ENCODE measurements at places on chromosomes 1 and 21.

GRCh38 chr1:67830928-67831830, 2.1 kb downstream of the GNG12 start:
- DNase-seq = no peak

GRCh38 chr21:24895885-24896734, 711.2 kb downstream of the MRPL39 start:
- no peak for DNase-seq

GRCh38 chr1:29830383-29830782, 594.1 kb downstream of the PTPRU start:
- DNase-seq = no peak

DNA sequence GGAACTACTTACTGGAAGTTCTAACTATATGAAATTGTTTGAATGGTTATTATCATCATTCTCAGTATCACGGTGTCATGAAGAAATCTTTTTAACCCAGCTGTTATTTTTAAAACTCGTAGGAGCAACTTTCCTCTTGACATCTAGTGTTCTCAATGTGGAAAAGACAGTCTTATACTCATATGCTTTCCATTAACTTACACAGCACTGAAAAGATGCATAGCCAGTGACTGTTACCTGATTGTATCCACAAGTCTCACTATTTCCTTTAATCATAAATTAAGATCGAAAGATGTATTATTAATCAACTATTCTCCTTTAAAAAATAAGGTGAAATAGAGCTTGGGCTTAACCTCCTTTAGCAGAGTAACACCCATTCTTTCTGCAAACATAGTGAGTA, 59.7 kb upstream of the TNFSF4 start:
- DNase-seq = no peak

DNA sequence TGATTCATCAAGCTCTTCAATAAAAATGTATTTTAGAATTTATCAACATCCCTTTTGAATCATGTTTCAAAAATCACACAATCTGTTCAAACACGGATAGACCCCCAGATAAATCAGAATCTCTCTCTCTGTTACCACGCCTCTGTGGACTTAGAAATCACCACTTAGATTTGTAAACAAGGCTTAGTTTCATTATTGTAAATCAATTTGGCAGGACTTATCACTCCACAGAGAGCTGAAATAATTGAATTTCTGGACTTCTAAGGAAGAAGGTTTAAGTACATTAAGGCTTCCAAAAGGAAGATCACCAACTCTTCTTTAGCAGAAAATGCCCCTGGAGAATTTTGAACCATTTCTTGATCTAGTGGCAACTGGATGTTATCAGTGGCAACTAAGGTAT, 100.4 kb downstream of the APP start:
- DNase-seq = no peak

GRCh38 chr1:109712321-109712864, 342 bp downstream of the GSTM5 start:
- no peak for DNase-seq

GRCh38 chr21:26052057-26052456, 118.5 kb downstream of the APP start:
- no peak for DNase-seq

DNA sequence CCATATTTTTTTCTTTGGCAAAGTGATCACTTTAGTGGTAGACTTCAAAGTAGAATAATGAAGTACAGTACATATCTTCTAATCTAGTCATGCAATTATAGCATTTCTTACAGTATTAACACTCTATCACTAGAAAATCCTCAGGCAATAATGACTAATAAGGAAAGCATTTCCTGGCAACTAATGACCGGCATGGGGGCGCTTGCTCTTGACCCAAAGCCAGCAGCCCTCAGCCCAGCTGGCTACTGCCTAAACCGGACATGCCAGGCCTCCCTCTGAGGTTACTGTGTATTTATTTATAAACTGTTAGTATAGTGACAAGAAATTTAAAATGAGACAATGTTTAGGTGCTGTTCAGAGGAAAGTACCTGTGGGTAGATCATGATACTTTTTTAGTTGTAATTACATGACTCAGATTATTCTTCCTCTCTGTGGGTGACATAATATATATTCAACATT, 633.8 kb downstream of the PTPRC start:
- DNase-seq = no peak

DNA sequence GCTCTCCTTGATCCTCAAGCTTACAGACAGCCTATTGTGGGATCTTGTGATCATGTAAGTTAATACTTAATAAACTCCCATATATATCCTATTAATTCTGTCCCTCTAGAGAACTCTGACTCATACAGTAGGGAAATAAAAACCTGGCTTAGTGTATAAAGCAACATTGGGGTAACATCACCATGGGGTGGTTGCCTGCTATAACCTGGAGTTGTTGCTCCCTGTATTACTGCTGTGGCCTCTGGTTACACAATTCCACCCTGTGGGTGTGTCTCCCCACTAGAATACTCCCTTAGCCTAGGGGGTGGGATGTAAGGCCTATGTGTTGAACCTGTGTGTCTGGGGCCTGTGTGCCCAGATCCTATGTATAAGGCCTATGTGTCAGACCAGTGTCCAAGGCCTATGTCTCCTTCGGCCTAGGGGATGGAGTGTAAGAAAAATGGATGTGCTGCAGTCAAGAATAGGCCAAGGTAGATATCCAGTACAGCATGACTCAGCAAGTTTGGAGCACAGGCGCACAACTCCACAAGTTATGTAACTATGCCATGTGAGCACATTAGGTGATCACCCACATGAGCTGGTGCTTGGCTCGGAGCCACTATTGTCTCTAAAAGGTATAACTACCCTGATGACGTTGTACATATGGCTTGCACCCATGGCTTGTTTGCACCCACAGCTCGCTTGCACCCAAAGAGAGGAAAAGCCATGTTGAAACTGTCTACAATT, 96.8 kb upstream of the C1orf21 start:
- no peak for DNase-seq

GRCh38 chr1:236907205-236907604, 97.0 kb downstream of the MT1HL1 start:
- no peak for DNase-seq

GRCh38 chr1:223642237-223642636, 23.3 kb downstream of the CAPN8 start:
- DNase-seq = no peak

DNA sequence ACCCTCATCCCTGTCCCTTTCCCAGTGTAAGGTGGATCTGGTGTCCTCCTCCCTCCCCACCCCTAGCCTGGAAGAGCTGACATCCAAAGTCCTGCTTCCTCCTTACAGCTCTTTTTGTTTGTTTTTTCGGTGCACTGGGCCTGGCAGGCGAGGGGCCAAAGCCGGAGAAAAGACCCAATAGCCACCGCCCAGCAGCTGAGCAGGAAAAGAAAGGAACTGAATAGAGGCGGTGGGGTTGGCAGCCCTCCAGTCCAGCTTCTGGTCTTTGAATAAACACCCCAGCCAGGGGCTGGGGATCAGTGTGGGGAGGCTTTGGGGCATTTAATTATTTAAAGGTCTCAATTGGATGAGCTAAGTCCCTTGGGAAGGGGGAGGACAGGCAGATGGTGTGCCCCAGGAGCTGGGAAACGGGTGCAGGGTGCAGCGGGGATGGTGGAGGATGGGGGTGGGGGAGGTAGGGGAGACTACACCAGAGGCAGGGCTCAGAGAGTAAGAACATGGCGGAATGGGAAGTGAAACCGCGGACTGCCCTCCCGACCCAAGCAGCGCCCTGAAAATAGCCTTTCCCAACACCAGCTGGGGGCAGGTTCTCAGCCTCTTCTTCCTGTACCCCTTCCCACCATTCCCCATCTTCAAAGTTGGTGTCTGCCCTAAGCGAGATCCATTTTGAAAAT, 20.2 kb downstream of the BTG2 start:
- DNase-seq = no peak

DNA sequence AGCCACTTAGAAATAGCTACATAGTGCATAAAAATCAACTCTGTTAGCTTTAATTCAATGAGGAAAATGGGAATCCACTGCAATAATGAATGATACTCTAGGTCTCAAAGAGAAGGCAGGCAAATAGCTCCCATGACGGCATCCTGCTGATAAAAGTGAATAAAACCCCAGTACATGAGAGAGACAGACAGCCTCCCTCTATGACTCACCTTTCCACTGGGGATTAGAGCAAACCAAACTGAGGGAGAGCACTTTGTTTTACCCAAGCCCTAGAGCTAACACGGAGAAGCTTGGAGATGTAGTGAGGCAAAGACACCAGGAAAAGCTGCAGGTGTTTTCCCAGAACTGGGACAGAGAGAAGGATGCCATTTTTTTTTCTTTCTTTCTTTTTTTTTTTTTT, 621.9 kb downstream of the LRRIQ3 start:
- DNase-seq = no peak

DNA sequence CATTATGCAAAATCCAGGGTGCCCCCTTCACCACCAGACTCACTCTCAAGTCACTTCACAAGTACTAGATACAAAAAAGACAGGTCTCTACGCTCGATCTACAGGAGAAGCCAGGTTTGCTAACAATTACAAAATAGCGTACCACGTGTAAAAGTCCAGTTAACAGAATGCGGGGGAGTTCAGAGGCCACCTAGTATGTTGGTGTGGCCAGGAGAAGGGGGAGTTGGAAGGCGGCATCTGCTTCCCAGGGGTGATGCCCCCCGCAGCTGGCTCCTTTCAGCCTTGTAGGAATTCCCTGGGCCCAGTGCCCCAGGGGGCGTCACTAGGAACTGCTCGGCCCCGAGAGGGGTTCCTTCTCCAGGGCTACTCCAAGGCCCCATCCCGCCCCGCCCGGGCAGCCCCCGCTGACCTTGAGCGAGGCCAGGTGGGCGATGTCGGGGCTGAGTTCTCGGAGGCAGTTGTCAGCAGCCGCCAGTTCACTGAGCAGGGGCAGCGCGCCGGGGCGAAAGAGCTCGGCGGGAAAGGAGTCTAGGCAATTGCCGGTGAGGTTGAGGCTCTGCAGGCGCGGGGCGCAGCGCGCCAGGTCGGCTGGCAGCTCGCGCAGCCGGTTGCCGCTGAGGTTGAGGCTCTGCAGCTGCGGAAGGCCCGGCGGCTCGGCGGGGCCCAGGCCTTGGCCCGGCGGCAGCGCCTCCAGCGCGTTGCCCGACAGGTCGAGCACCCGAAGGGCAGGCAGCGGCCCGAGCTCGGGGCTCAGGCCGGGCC, 664 bp downstream of the LRRC47 start:
- DNase-seq = no peak

DNA sequence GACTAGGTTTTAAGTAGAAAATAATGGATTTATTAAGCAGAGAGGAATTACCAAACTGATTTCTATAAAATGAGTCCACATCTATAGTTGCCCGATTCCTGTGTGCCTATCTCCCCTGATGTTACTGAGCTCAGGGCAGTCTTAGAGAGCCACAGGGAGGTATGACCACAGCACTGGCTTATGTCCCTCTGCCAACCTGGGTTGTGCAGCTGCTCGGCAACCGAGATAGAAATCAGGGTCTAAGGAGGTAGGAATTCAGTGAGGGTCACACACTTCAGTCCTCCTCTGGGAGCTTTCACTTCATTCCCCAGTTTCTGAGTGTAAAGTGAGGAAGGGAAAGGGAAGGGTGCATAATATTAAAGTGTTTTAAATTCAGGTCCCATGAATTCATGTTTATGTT, 386.8 kb downstream of the KCNH1 start:
- no peak for DNase-seq

GRCh38 chr1:54378157-54378873, 27.9 kb downstream of the SSBP3 start:
- DNase-seq = no peak

GRCh38 chr1:10945991-10946509, 66.4 kb upstream of the TARDBP start:
- no peak for DNase-seq
